SK-MEL-5 (cell line): ENCODE measurements at places on chromosomes 4 and X. TPM values are rescaled to one million over a fixed set of nuclear protein-coding genes. Genes with fewer than 3 reads are reported as not detected.

GRCh38 chrX:1529328-1529727 is 7.7 kb downstream of the P2RY8 start:
- no peak for DNase-seq

- no peak for DNase-seq
Measured at GRCh38 chr4:152956650-152957436, 20.7 kb downstream of the FHDC1 start.

GRCh38 chrX:118536204-118536603 is 40.6 kb downstream of the DOCK11 start:
- DNase-seq: no peak

- no peak for DNase-seq
Measured at GRCh38 chr4:24416293-24416692, 168.1 kb downstream of the DHX15 start.

GRCh38 chr4:112652216-112652615 is 15.3 kb downstream of the LARP7 start:
- no peak for DNase-seq

ETNPPL gene
- 1.6 and 1.7 TPM in 2 replicates for total RNA-seq

IL2RG gene
- not detected in 2 replicates for total RNA-seq
